T follicular helper cell (primary cell): ENCODE measurements at places on chromosomes 5 and 9.

DNA sequence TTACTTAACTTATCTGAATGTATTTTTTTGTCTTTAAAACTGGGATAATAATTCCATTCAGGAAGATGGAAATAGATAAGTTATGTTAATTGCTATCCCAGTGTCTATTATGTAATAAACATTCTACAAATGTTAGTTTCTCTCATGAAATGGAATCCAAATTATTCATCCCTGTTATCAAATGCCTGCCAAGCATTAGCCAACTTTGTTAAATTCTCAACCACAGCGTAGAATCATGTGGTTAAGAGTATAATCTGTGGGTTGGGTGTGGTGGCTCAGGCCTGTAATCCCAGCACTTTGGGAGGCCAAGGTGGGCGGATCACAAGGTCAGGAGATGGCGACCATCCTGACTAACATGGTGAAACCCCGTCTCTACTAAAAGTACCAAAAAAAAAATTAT lies 912.9 kb upstream of the SEMA6A start:
- no peak for DNase-seq

DNA sequence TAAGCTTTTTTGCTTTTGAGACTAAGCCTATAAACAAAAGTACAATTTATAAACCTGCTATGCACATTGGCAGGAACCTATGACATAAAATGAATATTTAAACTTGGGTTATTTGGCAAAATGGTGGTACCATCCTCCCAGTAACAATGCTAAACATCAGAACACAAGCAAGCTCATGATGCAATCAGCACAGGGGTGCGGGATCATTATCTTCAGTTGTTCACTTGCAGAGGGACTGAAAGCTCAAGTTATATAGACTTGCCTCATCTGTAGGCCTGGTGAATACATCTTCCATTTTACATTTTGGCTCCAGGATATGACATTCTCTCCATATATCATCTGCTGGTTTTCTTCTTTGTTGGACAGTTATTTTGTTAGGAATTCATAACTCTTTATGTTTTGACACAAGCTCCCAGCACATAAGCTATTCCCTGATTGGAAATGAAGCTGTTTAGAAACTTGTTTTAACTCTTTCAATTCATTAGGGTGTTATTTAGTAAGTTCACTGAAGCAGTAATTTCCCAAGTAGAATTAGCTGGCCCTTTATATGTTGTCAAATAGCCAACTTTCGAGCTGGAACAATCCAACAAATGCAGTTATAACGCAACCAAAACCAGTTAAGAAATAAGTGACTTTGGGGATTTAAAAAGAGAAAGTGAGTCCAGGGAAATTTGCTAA lies 124.7 kb upstream of the LIFR start:
- DNase-seq, result no peak

DNA sequence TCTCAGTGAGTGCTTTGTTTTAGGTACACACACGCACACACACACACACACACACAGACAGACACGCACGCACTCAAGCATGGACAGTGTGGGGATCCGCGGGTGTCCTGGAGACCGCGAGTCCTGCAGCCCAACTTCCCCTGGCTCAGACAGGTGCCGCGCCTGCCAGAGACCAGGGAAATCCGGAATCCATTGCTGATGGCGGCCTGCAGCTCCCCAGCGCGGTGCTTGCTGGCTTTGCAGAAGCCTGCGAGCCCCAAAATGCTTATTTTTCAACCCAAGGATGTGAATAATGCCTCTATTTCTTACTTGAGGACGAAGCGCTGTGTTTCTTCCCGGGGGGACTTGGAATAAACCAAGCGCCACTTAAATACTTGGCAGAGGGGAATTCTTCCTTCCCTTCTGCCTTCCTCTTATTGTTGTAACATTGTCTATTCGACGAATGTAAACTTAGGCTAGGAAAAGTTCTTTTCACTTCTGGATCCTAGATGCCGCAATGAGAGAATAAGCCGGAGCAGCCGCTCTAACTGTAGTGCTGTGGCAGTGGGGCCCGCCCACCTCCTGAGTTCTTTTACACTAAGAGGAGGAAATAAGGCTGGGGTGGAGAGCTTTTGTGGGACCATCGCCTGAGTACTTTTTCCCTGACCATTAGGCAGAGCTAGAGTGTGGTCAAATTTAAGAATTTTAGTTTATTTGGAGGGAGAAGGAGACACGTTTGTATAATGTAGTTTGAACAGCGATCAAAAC lies 802 bp downstream of the ITGA2 start:
- DNase-seq, result no peak

GRCh38 chr9:16705111-16705604 lies 165.3 kb downstream of the BNC2 start:
- DNase-seq, result no peak

- DNase-seq, result no peak
These were observed 89.0 kb downstream of the ARSB start for GRCh38 chr5:78896132-78896531.

- no peak for DNase-seq
These were observed 33.5 kb downstream of the MOCS2 start for GRCh38 chr5:53076014-53076583.

GRCh38 chr5:139050432-139050831 lies 147.7 kb downstream of the SIL1 start:
- no peak for DNase-seq

DNA sequence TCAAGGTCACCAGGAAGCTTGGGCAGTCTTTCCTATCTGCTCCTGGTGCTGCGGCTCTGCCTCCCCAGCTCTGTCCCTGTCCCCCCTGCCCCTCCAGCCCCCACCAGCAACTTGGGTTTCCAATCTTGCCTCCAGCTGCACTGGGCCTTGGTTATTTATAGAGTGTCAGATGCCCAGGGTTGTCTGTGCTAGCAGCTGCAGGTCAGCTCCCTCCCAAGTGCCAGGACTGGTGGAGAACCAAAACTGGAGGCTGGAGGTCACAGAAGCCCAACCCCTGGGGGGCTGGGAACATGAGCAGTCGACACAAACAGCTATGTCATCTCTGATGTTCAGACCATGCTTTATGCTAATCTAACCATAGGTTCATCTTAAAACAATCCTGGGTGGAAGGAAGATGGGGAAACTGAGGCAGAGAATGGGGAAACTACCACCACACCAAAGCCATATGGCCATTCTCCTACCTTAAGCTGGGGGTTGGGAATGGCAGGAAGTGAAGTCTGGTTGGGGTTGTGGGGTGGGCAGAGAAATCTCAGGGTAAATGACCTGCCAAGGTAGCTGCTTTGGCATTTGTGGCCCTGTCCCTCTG lies 1.7 kb downstream of the TPM2 start:
- DNase-seq, result no peak

GRCh38 chr5:126801992-126802294 lies 25.0 kb downstream of the LMNB1 start:
- DNase-seq, result no peak

DNA sequence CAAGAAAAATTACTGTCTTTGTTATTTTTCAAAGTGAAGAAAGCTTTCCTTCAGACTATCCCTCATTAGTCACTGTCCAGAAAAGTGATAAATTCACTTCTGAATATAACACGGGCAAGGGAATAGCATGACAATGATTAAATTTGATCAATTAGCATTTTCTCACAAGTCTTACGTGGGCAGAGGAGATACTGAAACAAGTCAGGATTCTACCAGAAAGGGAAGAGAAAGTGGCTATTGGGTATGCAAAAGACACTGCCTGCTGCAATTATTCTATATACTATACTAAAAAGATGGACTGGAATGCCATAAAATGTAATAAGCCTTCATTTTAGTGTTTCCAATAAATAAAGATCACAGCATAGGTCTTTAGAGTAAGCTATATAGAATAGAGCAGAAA lies 7.4 kb downstream of the COX7C start:
- DNase-seq, result no peak

DNA sequence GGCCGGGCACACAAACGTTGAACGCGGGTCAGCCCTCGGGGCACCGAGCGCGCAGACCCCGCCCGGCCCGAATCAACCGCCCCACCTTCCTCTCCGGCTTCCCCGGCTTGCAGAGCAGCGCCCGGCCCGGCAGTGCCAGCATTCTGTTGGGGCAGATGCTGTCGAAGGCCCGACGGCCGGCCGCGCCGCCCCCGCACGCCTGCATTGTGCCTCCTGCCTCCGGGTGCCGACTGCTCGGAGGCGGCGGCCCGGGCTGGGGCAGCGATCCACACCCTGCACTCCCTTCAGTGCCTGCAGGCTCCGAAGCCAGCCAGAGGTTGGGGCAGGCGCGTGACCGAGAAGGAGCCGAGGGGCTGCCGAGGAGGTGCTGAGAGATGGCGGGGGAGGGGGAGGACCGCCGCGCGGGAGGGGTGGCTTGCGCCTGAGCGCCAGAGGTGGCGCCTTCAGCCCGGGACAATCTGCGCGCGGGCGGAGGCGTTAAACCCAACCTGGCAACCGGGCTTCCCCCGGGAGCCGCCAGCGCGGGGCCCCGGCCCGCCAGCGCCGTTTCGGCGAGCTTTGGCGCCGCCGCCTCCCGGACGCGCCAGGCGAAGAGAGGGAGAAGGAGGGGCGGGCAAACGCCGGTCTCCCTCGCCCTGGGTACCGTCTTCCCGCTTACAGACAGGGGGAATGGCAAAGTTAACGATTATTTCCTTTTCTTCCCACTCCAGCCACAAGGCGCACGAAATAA lies at the start of gene MCIDAS:
Gene MCIDAS (minus strand): TSS at position 382 of the 730 bp plus-strand sequence. CDS start 177 bp downstream, at position 205.
- peak; percentile 29 for DNase-seq

- no peak for DNase-seq
These were observed 81.3 kb downstream of the IZUMO3 start for GRCh38 chr9:24464319-24464951.

DNA sequence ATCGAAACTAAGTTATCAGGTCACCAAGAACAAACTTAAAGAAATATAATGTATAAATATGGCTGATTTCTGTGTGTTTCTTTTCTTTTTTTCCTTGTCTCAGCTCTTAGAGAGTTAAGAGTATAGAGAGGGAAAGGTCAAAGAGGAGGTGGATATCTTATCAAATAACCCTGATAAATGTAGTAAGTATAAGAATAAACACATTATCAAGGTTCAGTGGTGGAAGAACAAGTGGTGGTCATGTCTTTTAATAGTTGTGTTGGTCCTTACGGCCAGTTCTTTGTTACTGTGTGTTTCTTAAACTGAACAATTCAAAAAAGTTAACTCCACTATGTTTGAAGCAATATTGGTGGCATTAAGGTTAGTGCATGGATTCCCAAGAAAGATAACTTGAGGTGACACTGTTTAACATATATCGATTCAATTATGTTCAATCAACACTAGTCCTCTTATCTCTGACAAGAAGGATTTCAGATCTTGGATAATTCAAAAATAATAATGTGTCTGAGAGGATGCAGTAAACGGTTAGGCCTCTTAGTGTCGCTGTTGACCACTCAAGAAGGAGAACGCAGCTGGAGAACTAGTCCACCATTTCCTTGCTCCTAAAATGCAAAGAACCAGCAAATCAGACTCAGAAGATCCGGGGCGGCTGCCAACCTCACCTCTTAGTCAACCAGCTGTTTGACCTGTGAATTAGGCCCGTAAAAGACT lies at the start of gene PCDHGA3:
Gene PCDHGA3 (plus strand): TSS at position 588 of the 711 bp plus-strand sequence. CDS start 205 bp downstream, outside the sequence.
- DNase-seq, result no peak

DNA sequence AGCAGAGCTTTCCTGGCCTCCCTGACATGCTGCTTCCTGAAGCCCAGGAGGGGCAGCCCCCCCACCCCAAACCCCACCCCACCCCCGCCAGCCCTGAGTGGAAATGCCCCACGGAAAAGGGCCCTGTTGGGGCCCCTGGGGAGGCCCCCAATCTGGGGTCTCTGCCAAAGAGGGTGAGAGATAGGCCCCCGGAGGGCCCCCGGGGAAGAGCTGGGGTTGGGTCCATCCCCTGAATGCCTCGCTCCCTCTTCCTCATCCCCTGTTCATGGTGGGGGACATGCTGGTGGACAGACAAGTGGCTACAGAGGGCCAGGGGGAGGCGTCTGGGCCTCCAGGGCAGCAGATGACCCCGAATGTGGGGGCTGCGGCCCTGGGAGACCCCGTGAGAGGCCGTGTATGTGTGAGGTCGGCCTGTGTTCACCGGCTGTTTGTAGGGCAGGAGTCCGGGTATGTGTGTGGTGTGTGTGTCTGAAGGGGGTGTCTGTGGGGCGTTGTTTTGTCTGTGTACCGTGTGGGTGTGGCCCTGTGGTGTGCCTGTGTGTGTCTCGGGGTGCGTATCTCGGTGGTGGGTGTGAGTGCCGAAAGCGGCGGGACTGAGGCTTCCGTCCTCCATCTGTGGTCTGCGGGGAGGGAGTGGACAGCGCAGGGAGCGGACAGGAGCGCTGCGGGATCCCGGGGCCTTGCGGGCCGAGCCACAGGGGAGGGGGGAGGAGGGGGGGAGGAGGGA lies 11.3 kb downstream of the C9orf50 start:
- peak; percentile 29 for DNase-seq

DNA sequence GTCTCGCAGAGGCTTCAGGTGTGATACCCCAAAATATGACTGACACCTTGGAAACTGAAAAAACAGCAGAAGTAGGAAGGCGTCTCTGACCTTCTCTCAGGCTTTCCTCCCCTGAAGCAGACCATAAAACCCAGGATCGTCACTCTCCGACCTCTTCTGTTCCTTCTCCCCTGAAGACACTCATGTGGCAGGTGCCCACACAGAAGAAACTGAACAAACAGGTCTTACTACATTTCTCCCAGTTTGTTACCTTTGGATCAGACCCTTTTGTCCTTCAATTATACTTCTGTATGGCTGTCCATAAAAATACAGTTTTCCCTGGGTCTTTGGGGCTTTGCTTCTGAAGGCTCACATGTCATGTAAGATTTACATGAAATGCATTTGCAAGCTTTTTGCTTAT lies 10.3 kb upstream of the PRUNE2 start:
- DNase-seq, result no peak

DNA sequence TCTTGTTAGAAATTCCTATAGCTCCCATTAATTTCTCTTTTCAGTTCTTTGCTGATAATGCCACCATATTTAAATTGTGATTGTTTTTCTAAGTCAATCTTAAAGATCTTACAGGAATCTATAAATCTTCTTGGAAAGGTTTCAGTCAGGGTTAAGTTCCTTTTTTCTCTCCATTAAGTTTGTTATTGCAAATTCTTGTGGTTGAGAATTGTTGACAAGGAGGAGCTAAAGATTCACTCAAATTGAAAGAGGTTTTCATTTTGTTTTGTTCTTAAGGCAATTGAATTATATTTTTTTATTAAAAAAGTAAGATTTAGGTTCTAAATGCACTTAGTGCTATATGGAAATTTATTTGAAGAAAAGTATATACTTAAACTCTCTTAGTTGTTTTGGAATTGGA lies 213.4 kb downstream of the PRR16 start:
- DNase-seq, result no peak

DNA sequence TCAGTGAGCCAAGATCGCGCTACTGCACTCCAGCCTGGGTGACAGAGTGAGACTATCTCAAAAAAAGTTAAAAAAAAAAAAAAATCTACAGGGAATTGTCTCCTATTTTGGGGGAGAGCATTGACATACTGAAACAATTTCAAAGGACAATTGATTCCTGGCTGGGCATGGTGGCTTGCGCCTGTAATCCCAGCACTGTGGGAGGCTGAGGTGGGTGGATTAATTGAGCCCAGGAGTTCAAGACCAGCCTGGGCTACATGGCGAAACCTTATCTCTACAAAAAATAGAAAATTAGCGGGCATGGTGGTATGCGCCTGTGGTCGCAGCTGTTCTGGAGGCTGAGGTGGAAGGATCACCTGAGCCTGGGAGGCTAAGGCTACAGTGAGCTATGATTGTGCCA lies 30.6 kb downstream of the GPR107 start:
- DNase-seq, result no peak
